Small intestine (tissue), 16 donors: ENCODE measurements at places on chromosomes 16 and 17. TPM values are rescaled to one million over a fixed set of nuclear protein-coding genes. Genes with fewer than 3 reads are reported as not detected.
A peak's percentile ranks its signal among the peaks of the same experiment; 100 is the strongest.

PLEKHH3 gene
- 2.2 TPM for polyA plus RNA-seq

GDPD3 gene
- polyA plus RNA-seq, result 23.9 TPM

DNA sequence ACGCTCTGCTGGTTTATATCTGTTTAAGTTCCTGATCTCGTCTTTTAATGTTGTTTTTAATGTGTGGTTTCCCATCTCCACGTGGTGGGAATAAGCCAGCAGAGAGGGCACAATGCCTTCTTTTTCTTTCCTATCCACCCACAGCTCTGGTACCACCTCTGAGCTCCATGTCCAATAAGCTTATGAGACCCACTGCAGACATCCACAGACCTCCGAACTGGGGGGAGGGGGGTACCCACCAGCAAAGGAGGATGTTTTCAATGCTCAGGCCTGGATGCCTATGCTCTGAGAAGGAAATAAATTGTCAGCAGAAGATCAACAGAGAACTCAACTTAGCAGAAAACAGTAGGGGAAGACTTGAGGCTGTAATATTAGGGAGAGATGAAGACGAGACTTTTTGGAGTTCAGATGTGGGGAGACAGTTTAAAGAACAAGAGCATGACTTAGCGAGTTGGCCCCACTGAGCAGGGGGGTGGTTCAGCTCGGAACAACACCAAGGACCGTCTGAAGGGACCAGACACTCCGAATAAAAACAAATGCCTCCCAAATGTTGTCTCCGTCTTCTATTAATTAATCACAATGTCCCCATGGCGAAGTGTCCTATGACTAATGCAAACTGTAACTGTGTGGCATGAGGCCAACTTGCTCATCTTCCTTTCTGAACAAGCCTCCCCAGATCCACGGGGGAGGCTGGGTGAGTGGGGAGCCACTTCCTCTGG is 62.7 kb downstream of the GAS7 start:
- H3K27me3 ChIP-seq, result no peaks in the 10 kb centered on the region
- DNase-seq, result no peak
- H3K27ac ChIP-seq, result no peak overlapping the region
- no peaks in the 10 kb centered on the region for H3K36me3 ChIP-seq
- H3K4me1 ChIP-seq, result no peaks in the 10 kb centered on the region
- H3K4me3 ChIP-seq, result no peak overlapping the region

EPN3 gene
- polyA plus RNA-seq, result 17.4 TPM

RMI2 gene
- polyA plus RNA-seq, result 2.9 TPM

NME1 gene
- 175 TPM for polyA plus RNA-seq

DNA sequence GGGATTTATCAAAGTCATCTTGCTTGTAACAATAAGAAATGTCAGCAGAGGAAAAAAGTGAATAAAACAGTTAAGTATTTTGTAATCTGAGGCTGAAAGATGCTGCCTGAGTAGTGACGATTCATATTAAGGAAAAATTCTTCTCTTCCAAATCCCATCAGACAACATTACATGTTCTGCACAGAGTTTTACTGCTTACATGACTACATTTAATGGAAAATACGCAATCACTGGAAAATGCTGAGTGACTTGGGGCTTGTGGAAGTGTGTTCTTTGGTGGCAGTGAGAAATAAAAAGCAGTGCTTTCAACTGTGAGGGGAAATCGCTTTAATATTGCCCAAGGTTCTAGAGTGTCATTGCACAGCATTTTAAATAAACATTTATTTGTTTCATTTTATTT is 1025.2 kb upstream of the GOT2 start:
- H3K27me3 ChIP-seq, result no peaks in the 10 kb centered on the region
- no peak overlapping the region for H3K4me3 ChIP-seq
- no peak overlapping the region for H3K27ac ChIP-seq
- H3K4me1 ChIP-seq, result no peaks in the 10 kb centered on the region
- DNase-seq, result no peak
- no peaks in the 10 kb centered on the region for H3K36me3 ChIP-seq

PTX4 gene
- polyA plus RNA-seq, result 0.07 TPM

GRCh38 chr16:10590342-10590741 is 9.9 kb upstream of the EMP2 start:
- no peak for DNase-seq
- H3K4me3 ChIP-seq, result no peak overlapping the region
- H3K27ac ChIP-seq, result no peak overlapping the region
- H3K27me3 ChIP-seq, result no peaks in the 10 kb centered on the region

PAQR4 gene
- polyA plus RNA-seq, result 1.4 TPM

- no peak for DNase-seq
- H3K36me3 ChIP-seq, result no peaks in the 10 kb centered on the region
- H3K4me1 ChIP-seq, result no peaks in the 10 kb centered on the region
- H3K27me3 ChIP-seq, result no peaks in the 10 kb centered on the region
- H3K27ac ChIP-seq, result no peak overlapping the region
These were observed 41.7 kb downstream of the CNGB1 start for GRCh38 chr16:57929250-57929649.

DNA sequence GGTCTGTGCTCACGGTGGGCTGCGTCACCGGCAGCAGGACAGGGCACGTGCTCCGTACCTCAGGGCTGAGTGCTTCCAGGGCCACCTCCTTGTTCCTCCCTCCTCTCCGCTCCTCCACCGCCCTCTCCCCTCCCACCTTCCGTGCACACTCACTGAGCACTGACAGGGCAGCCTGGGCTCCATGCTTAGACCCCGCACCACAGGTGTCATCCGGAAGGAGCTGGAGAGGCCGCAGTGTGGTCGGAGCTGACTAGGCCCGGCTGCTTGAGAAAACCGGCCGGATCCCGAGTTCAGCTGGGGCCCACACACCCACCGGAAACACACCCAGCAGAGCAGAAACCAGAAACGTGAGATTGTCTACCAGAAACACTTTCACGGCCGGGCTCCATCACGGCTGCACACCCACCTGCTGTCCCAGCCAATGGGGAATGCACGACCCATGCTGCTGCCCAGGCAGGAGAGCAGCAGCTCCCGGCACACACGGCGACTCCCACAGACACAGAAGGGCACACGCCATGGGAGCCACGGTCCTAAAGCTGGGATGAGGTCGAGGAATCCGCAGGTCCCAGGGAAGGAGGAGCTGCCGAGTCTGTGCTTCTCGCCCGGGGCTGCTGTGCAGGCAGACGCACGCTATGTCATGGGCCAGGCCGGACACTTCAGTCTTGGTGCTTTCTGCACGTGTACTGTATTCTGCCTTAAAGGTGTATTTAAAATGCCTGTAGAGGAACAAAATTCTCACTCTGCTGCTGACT is 55.0 kb upstream of the ZNF469 start:
- no peaks in the 10 kb centered on the region for H3K27me3 ChIP-seq
- DNase-seq, result no peak
- no peaks in the 10 kb centered on the region for H3K4me1 ChIP-seq
- H3K27ac ChIP-seq, result no peak overlapping the region
- H3K4me3 ChIP-seq, result no peak overlapping the region

- no peaks in the 10 kb centered on the region for H3K27me3 ChIP-seq
- H3K4me3 ChIP-seq, result no peak overlapping the region
- peaks cover 98% of the 10 kb centered on the region for H3K36me3 ChIP-seq
- H3K27ac ChIP-seq, result no peak overlapping the region
These were observed 31.2 kb downstream of the CTU2 start for GRCh38 chr16:88737298-88738150.

GRCh38 chr16:74556375-74556922 is 50.5 kb downstream of the GLG1 start:
- H3K4me3 ChIP-seq, result no peak overlapping the region
- no peak overlapping the region for H3K27ac ChIP-seq
- no peaks in the 10 kb centered on the region for H3K4me1 ChIP-seq
- H3K27me3 ChIP-seq, result no peaks in the 10 kb centered on the region
- no peak for DNase-seq

CNGB1 gene
- 1.3 TPM for polyA plus RNA-seq

DNA sequence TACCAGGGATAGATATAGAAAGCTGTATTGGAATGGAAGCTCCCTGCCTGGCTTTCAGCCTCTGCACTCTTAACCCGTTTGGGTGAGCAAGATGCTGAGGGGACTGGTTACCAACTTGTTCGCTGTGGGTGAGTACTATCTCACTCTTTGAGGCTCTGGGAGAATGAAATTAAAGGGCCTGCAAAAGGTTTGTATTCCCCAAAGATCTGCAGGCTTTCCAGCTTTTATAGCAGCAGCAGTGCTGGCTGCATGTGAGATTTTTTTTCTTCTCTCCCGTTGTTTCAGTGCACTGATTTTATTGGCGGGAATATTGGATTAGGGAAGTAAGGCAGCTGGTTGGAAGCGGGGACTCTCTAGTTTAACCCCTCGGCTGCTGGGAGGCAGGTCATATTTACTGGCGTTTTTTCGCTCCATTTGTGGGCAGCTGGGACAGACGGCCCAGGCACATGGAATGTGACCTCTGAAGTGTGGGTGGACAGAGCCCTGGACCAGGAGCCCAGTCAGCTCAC is 30.9 kb downstream of the C17orf75 start:
- DNase-seq, result no peak
- H3K4me1 ChIP-seq, result no peaks in the 10 kb centered on the region

GRCh38 chr16:85042167-85042526 is 14.6 kb downstream of the KIAA0513 start:
- H3K27ac ChIP-seq, result no peak overlapping the region
- no peak overlapping the region for H3K4me3 ChIP-seq
- DNase-seq, result no peak
- H3K36me3 ChIP-seq, result no peaks in the 10 kb centered on the region

DNA sequence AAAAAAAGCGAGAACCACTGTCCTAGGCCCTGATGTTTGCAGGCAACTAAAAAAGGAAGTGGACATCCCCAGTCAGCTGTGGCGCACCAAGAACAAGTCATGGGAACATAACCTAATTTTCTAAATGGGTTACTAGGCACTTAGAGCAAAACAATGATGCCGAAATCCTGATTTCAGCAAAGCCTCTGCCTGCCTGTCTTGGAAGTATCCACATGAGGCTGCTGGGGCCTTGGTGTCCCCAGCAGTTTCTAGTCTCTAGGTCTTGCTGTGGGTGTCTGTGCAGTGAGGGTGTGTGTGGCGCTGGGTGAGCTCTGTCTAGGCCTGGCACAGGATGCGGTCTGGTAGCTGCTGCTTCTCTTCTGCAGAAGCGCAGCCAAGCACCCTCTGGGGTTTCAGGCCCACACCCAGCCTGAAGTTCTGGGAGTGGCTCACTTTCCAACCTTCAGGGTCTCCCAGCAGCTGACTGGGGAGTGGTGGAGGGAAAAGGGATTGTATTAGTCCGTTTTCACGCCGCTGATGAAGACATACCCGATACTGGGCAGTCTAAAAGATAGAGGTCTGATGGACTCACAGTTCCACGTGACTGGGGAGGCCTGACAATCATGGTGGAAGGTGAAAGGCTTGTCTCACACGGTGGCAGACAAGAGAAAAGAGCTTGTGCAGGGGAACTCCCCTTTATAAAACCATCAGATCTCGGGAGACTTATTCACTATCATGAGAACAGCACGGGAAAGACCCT is 21.1 kb downstream of the STH start:
- no peak for DNase-seq
- no peak overlapping the region for H3K4me3 ChIP-seq
- H3K4me1 ChIP-seq, result no peaks in the 10 kb centered on the region
- no peaks in the 10 kb centered on the region for H3K36me3 ChIP-seq

DNA sequence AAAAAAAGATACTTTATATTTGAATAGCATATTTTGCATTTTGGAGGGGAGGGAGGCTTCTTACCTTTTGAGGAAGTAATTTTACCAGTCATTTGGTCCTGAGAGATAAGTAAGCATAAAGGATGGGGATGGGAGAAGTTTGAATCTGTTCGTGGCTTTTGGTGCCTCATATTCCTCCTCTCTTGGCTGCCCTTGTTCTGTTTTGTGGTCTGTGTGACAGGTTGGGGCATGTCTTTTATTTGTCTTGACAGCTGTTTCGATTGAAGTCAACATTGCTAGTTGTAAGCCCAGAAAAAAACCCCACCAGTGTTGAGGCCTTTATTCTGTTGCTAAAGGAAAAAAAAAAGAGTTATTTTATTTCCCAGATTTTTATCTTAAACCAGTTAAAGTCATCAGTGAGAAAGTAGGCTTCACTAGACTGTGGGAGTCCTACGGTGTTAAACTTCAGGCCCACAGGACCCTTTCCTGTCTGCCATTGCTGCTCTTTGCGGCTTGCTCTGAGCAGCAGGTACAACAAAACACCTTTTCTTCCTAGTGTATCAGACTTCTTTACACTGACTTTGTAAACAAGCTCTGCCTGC is 11.4 kb downstream of the SLC7A6 start:
- H3K27me3 ChIP-seq, result no peaks in the 10 kb centered on the region
- no peaks in the 10 kb centered on the region for H3K4me1 ChIP-seq
- peak overlapping the region; percentile 85 for H3K27ac ChIP-seq
- H3K4me3 ChIP-seq, result no peak overlapping the region
- no peak for DNase-seq

DNA sequence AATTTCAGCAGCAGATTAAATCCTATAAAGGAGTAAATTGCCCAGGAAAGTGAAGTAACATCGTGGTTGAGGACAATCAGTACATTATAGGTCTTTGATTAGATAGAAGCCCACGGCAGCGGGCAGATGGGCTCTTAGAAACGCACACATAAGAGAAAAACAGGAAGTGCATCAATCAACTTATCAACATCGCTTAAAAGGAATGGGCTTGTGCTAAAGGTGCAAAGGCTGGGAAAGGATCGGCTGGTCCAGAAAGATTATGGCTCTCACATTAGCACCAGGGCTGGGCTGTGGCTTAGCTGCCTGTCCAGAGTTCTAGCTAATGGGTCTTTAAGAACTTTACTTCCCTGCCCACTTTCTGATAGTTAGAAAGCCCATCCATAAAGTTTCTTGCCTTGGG is 292.0 kb upstream of the TNRC6C start:
- no peaks in the 10 kb centered on the region for H3K4me1 ChIP-seq
- DNase-seq, result no peak
- H3K27ac ChIP-seq, result peak overlapping the region; percentile 52
- no peaks in the 10 kb centered on the region for H3K27me3 ChIP-seq
- H3K4me3 ChIP-seq, result no peak overlapping the region
- no peaks in the 10 kb centered on the region for H3K36me3 ChIP-seq

DNA sequence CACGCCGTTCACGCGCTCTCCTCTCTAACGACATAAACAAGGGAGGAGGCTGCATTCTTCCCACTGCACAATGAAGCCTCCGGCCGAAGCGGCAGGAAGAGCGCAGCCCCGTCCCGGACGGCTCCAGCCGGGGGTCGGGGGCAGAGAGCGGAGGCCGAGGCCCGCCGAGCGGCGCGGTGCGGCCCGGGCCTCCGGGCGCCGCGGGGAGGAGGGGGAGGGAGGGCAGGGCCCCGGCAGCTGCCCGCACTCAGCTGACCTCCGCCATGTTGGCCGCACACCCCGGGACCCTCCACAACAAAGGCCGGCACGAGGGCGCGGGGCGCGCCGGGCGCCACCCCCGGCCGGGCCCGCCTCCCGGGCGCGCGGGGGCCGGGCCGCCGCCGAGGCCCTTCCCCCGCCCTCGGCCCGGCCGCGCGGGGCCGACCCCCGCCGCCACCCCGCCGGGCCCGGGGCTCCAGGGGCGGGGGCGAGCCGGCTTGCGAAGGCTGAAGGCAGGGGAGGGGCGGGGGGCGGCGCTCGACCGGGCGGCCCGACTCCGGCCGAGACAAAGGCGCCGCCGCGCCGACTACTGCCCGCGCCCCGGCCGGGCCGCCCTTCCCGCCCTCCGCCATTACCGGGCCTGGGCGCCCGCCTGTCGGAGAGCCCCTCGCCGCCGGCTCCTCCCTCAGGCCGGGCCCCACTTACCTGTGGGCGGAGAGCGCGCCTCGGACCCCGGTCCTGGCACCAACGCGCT is 527 bp downstream of the SIAH1 start:
- no peaks in the 10 kb centered on the region for H3K27me3 ChIP-seq
- DNase-seq, result no peak
- peak overlapping the region; percentile 97 for H3K4me3 ChIP-seq
- no peaks in the 10 kb centered on the region for H3K36me3 ChIP-seq
- H3K27ac ChIP-seq, result peak overlapping the region; percentile 100

SHISA9 gene
- 0.75 TPM for polyA plus RNA-seq
